ENCODE measurements at places on chromosomes 16 and 17.

- DNase-seq = no peak
Observed at GRCh38 chr17:20235747-20236146, 226.6 kb downstream of the SPECC1 start.

GRCh38 chr17:30323895-30324319, 9.9 kb downstream of the TMIGD1 start:
- DNase-seq = peak; percentile 40

GRCh38 chr16:73013974-73014373, 34.0 kb downstream of the ZFHX3 start:
- no peak for DNase-seq

GRCh38 chr17:57605675-57606105, 139.4 kb downstream of the CCDC182 start:
- no peak for DNase-seq

- no peak for DNase-seq
Observed at GRCh38 chr17:17216776-17217175, 10.6 kb upstream of the PLD6 start.

GRCh38 chr16:29729116-29729521, 16.7 kb downstream of the C16orf54 start:
- no peak for DNase-seq

- no peak for DNase-seq
Observed at GRCh38 chr16:1048442-1049112, 24.0 kb upstream of the SSTR5 start.

DNA sequence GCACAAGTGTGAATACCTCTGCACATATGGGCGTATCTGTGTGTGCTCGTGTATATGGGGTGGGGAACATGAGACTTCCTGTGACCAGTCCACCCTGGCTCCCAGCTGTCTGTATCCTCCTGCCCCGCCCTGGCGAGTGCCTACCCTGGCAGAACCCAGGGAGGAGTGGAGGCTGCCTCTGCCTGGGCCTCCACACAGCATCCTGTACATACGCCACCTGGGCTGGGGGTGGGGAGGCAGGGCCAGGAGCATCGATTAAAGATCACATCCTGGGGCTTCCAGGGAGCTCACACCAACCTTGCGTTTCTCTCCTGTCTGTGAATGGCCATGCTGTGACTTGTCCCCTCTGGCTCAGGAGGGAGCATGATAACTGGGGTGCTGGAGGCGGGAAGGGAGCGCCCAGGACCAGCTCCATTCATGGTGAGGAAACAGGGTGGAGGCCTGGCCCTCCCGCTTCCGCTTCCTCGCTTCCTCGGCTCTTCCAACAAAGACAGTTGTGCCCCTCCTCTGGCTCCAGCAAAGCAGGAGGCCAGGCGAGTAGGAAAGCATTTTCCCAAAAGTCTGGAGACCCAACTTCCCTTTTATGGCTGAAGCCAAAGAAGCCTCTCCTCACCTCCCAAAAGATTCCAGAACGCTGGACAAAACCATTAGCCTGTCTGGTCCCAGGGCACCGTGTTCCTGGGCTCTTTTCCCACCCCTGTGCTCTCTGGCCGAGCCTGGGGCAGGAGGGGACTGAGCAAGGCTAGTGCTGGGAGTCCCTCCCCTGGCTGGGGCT, 22.9 kb downstream of the ADAM11 start:
- DNase-seq = no peak

DNA sequence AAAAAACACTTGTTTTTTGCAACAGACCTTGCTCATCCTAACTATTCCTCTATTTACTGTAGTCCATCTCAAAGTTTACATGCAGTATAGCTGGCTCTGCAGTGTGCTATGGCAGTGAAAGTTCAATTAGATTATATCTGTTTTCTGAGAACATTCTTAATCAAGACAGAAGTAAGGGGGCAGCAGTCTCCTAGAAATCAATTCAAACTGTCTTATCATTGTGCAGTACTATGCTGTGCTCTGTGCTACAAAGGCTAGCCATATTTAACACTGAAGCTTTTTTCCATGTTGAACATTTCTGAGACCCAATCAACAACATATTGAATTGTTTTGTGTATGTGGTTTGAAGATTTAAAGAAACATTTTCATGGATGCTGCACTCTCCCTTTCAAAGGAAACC, 11.4 kb downstream of the NETO2 start:
- DNase-seq = no peak

DNA sequence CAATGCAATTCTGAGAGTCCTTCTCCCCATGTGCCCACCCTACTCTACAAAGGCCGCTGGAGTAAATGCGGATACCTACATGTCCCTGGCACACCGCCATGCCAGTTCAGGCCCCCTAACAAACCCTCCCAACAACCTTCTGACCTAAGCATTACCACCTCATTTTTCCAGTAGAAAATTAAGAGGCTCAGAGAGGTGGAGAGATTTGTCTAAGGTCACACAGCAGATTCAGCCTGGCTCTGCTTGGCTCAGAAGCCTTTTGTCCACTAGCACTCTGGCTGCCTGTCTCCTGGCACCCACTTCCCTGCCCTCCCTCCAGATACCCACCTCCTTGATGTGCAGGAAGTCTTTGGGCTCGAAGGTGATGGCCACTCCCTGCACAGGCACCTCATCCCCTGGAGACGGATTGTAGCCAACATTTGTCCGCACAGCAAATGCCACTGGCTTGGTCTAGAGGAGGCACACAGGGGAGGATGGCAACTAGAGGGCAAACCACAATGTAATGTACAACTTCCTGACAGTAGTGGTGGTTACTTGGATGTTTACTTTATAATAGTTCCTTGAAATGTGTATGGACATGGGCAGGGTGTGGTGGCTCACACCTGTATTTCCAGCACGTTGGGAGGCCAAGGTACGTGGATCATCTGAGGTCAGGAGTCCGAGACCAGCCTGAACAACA, 10.2 kb downstream of the CACNB1 start:
- no peak for DNase-seq

- DNase-seq = no peak
Observed at GRCh38 chr17:13813347-13814240, 211.9 kb upstream of the HS3ST3A1 start.

GRCh38 chr17:77120868-77121267, 19.9 kb upstream of the SEC14L1 start:
- no peak for DNase-seq

- DNase-seq = no peak
Observed at GRCh38 chr16:71754108-71754507, 29.6 kb upstream of the PHLPP2 start.

- no peak for DNase-seq
Observed at GRCh38 chr17:75390982-75391381, 14.5 kb downstream of the GRB2 start.

DNA sequence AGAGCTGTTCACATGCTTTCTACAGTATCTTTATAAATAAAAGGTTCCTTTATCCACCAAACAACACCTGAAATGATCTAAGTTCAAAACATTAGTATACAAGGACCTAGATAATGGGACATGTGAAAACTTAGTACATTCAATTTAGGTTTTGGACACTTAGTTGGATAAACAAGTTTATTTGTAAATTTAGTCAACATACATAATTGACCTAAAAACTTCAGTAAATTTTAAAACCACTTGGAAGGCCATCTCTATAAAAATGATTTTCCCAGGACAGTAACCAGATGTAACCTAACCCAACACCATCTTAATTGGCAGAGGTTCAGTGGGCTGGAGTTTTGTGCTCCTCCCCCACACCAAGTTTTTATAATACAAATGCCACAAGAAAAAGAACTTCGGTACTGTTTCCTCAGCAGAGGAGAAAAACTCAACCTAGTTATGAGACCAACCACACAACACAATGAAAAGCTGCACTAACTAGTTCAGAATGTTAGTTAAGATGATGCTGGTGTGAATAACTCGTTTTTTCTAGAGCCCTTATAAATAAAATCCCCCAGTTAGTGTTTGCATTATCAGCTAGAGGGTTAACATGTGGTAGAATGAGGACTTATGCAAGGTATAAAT, 7.2 kb upstream of the UNK start:
- no peak for DNase-seq

- no peak for DNase-seq
Observed at GRCh38 chr16:49050607-49051006, 231.0 kb downstream of the CBLN1 start.

DNA sequence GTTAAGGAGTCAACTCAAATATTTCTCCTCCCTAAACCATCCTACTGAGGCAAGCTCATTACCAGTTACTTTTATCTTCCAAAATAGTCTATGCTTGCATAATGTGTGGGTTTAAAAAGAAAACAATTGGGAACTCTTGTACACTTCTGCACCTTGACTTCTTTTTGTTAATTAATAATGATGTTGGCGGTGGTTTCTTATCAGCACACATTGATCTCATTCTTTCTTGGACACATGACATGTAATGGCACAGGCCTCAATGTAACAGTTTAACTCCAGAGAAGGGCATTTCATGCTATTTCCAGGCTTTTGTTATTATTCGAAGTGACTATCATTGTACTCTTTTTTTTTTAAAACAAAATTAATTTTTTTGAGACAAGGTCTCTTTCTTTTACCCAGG, 7.8 kb downstream of the PLCG2 start:
- DNase-seq = no peak

GRCh38 chr17:64300699-64300965, 37.6 kb upstream of the TEX2 start:
- DNase-seq = no peak

DNA sequence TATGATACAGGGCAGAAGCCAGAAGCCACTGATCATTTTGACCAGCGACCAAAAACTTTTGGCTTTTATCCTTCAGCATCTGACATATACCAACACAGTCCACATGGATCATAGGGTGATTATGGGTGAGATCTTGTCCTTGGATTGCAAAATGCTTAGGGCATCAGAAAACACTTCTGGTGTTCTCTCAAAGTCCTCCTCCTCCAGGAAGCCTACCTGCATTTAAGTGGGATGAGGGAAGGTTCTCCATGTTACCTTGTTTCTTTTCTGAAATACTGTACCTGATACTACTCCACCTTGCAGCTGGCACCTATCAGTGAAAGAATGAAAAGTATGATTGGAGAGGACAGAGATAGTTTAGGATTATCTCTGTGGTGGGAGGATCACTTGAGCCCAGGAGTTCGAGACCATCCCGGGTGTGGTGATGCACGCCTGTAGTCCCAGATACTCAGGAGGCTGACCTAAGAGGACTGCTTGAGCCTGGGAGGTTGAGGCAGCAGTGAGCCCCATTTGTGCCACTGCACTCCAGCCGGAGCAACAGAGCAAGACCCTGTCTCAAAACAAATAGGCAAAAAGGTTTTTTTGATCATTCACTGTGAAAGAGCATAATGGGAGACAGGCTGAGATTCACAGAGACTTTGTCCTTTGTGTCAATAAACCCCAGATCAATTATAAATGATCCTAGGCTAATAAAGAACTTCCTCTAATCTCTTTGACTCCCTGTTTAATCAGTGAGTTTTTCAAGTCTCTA, 46.8 kb upstream of the B4GALNT2 start:
- DNase-seq = no peak

DNA sequence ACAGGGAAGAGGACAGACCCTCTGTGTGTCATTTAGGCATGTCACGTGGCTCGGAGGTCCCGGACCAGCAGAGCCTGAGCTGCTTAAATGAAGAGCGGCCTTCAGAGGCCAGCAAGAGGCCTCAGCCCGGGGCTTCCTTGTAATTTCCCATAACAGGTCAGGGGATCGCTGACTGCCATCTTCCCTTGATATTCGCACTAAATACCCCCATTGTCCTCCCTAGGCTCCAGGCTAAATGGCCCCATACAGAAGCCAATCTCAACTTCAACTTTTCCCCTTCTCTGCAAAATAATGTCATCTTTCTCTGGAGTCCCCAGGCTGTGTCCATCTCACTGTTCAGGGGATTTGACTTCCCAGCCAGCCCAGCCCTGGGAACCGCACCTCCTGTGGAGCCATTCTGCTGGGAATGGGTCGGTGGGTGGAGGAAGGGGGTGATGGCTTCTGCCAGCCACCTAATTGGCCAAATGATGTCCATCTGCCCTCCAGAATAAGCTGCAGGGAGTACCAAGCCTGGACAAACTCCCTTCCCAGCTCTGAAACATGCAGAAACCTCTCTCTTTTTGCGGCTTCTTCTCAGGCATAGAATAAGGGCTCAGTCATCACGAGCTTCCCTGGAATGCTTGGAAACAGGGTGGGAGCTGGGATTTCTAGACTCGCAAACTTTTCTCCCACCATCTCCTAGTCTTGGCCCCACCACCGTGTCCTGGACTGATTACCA, 129.9 kb downstream of the SDK2 start:
- DNase-seq = no peak

DNA sequence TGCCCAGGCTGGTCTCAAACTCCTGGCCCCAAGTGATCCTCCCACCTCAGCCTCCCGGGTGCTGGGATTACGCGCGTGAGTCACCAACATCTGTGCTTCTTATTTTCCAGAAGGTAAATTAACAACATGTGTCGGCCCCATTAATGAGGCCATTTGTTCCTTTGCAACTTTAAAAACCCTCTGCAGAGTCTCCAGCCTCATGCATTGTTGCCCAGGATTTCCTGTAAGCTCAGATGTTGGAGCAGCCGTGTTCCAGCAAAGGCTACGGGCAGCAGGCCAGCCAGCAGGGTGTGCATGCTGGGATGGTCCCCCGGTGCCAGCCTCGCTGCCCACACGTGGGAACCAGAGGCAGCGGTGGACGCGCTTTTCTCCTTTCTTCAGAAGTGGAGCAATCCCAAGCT, 19.1 kb upstream of the HEXD start:
- no peak for DNase-seq

DNA sequence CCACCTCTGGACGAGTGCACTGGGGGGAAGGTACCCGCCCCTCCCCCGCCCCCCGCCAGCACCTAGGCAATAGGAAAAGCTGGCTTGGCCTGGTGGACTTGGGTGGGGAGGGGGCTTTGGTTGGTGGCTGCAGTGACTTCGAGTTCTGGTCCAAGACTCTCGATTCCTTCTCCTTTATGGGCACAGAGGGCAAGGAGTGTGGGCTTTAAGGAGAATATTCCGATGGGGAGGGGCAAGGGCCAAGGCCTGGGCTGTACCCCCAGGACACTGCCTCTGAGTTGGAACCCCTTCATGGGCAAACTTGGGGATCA, 409 bp downstream of the ACSF2 start:
- no peak for DNase-seq

DNA sequence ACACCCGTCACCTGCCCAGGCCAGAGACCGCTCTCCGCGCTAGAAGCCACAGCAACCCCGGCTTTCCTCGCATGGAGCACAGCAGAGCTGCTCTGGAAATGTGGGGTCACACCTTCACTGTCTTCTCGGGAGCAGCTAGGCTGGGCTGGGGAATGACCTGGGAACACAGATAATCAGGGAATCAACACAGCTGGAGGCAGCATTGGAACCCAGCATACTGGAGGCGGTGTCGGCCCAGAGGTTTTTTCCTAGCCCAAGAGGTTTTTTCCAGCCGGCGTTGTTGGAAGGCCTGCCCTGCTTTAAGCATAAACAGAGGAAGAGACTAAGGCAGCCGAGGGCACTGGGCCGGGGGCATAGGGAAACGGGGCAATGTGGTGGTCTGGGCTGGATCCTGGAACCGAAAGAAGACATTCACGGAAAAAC, 791 bp upstream of the PLD6 start:
- DNase-seq = no peak
